ENCODE measurements at places on chromosomes 2 and 18. TPM values are rescaled to one million over a fixed set of nuclear protein-coding genes. Genes with fewer than 3 reads are reported as not detected.

DSG4 gene
- total RNA-seq: not detected

GKN1 gene
- total RNA-seq: not detected

NR4A2 gene
- total RNA-seq: 0.43 TPM

FN1 gene
- total RNA-seq: 15,002 TPM

AQP12A gene
- not detected for total RNA-seq

UGT1A9 gene
- not detected for total RNA-seq
